NCI-H2081 treated with DMSO at 0.1 percent for 48 hours (cell line): ENCODE measurements at places on chromosomes 16 and 17.

GRCh38 chr17:41327411-41328120 is 12.1 kb upstream of the KRTAP17-1 start:
- no peak for DNase-seq

DNA sequence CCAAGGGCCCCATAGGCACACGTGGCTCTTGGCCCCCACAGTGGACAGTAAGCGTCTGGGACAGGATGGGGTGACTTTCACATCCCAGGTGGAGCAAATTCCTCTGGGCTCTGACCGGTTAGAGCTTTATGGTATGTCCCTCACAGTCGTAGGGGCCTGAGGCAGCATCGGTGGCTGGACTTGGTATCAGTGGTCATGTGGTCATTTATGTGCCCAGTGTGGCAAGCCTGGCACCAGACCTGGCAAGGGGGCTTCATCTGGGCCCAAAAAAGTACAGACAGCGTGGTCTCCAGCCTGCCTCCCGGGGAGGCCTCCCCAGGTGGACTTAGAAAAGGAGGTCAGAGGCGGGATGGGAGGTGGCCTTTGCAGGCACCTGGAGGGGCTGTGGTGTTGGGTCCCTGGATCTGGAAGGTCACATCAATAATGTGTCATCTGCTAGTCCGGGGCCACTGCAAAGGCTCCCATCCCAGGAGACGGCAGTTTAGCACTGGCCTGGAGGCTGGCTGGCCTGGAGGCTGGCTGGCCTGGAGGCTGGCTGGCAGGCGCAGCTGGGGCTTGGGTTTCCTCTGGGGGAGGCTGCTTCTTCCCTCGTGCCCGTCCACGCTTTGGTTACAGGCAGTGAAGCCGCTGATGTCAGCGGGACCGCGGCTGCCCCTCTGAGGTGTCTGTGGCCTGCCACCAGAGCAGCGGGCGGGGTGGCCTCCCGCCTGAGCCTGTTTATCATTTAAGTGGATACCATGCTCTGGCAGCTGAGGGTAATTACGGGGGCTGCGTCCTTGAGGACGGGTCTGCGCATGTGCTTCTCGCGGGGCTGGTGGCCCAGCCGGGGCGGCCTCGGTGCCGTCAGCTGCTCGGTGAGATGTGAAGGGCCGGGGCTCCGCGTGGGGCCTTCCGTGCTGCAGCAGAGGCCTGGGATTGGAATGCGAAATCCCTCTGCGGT is 20.7 kb upstream of the CBX4 start:
- no peak for DNase-seq

- DNase-seq, result no peak
These were observed 8.9 kb upstream of the KRTAP17-1 start for GRCh38 chr17:41324180-41325075.

GRCh38 chr16:71230122-71230845 is at the start of gene HYDIN:
Gene HYDIN (minus strand): TSS chr16:71230722. CDS start chr16:71186895, 43,827 bp downstream.
- peak; percentile 16 for DNase-seq

- DNase-seq, result no peak
These were observed 12.5 kb upstream of the FAM171A2 start for GRCh38 chr17:44376124-44376523.

DNA sequence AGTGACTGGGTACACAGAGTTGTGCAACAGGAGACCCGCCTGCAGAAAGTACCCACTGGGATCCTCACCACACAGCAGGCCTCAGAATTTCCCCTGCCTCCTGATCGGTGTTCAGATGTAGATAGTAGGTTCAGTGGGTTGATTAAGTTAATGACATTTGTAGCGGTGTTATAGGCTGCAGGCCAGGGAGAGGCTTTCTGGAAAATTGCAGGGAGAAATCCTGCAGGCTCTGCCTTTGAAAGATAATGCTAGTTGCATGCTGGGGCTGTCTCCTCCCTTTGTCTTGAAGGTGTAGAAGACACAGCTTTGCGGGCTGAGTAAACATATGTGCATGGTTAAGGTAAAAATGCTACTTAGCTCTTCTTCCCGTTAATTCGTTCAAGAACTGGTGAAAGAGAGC is 406.3 kb upstream of the RBFOX1 start:
- DNase-seq, result no peak

- no peak for DNase-seq
These were observed 2.4 kb downstream of the SPN start for GRCh38 chr16:29665294-29666077.

DNA sequence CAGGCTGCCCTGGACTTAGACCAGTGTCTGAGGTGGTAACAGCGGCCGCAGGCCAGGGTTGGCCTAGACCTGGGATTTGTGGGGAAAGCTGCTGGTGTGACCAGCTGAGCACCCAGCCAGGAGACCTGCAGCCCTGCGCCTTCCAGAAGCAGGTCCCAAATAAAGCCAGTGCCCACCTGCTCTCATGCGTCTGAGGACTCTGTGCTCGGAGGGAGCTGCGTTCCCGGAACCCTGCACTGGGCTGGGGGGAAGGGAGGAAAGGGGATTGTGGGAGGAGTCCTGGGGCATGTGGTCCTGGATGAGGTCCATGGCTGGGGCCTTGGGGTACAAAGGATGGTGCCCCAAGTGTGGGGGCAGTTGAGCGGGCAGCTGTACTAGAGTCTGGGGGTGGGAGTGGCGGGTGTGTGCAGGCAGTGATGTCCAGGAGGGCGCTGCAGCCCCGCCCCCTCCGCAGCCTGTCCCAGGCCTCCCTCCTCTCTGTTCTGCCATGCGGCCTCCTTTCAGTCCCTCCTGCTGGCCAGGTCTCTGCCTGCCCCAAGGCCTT is 1.8 kb upstream of the NECAB2 start:
- no peak for DNase-seq

DNA sequence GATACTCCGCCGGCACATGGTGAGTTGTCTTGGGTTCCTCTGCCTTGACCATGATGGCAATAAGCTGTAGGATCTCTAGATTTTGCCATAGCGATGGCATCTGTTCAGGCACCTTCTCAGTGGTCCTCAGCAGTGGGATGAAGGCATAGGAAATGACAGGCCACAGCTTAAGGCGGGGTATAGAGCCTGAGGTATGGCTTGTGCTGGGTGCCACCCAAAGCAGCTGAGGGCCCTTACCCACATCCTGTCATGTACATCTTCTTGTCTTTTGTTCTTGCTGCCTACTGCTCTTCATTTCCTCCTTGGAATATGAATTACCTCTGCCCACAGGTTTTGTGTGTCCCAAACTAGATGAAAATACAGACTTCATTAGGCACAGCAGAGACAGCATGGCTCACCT is 29.5 kb downstream of the KAT7 start:
- DNase-seq, result no peak

- no peak for DNase-seq
These were observed at the start of gene ADCY7 for GRCh38 chr16:50266337-50267091. Gene ADCY7 (plus strand): TSS chr16:50266551. CDS start chr16:50288180, 21,629 bp downstream.
